ENCODE measurements at places on chromosomes 1 and 21. TPM values are rescaled to one million over a fixed set of nuclear protein-coding genes. Genes with fewer than 3 reads are reported as not detected.

GRCh38 chr1:58931756-58932155 lies 147.9 kb upstream of the JUN start:
- DNase-seq = no peak

DNA sequence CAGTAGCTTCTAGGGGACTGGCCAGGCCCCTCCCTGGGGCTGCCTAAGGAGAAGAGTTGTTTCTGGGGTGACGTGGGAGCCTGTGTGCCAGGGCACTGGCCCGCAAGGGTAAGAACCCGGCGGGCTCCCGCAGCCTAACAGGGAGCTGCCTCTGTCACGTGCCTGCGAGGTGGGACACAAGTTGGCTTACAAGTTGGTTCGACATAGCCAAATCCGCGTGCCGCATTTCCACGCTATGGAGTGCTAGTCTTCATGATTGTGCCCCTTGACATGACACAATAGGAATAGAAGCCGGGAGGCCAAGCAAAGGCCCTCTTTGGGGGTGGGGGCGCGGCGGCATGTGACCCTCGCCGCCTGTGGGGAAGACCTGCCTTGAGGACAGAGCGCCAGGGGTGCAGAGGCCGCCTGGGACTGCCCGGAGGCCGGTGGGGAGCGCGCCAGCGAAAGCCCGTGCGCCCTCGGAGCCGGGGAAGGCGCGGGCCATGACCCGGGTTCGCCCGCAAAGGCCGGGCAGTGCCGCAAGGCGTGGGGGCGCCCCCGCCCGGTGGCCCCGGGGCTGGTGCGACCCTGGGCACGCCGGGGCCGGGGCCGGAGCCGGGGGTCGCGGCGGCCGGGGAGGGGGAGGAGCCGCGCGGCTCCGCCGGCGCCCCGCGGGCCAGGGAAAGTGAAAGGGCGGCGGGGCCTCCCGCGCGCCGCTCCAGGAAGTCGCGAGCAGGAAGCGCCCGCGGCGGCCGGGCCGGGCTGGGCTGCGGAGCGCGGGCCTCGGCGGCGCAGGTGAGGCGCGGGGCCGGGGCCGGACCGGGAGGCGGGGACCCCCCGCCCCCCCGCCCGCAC lies at the start of gene SLC37A1:
SLC37A1 (plus strand) TSS at position 702 of the 834 bp plus-strand sequence. CDS start 4,603 bp downstream, outside the sequence.
- DNase-seq = no peak

- no peak for DNase-seq
These were observed 348.2 kb upstream of the DUSP10 start for GRCh38 chr1:222090103-222090502.

Gene SSX2IP
- 27.2 TPM for total RNA-seq

Gene OR14I1
- not detected for total RNA-seq
